ENCODE measurements at places on chromosomes 2 and 18.

- DNase-seq, result no peak
These were observed 24.8 kb downstream of the FBLN7 start for GRCh38 chr2:112162956-112163355.

GRCh38 chr2:224772494-224772893 lies 56.3 kb upstream of the CCDC195 start:
- DNase-seq, result no peak

- DNase-seq, result no peak
These were observed 190.2 kb upstream of the NRXN1 start for GRCh38 chr2:51222106-51222505.

GRCh38 chr2:104858006-104858978 lies 4.4 kb downstream of the POU3F3 start:
- DNase-seq, result no peak

DNA sequence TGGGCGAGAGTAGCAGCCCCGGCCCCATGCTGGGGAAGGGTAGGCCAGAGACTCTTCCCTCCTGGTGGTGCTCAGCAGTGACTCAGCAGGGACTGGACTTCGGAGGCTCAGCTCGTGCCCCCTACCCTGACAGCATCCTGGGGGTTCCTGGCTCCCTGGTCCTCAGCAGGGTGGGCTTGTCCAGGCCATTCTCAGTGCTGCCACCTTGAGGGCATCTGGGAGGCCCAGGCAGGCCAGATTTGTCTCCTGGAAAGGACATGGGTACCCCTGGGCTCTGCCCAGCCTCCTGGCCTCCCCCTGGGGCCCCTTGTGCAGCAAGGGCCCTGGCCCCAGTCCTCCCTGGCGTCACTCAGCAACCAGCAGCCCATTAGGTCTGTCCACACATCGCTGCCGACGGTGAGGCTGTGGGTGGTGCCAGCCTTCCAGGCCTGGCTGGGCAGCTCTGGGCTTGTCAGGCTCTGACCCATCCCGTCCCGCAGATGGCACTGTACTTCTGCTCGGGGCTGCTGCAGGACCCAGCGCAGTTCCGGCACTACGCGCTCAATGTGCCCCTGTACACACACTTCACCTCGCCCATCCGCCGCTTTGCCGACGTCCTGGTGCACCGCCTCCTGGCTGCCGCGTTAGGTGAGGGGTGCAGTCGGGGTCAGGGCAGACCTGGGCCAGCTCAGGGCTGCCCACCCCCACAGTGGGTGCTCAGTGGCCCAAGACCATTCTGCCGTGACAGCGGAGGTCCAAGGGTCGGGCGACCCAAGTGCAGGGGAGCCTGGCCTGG lies 45.0 kb upstream of the ALPP start:
- DNase-seq, result no peak

Data from cortex of kidney (tissue), 1 donor.